Camera-type eye (tissue), 1 donor: ENCODE measurements at places on chromosomes 5 and 9. TPM values are rescaled to one million over a fixed set of nuclear protein-coding genes. Genes with fewer than 3 reads are reported as not detected.

SPATA31C2 gene
- not detected for total RNA-seq

CDC25C gene
- 3.8 TPM for total RNA-seq

NEUROG1 gene
- 5.9 TPM for total RNA-seq

TTLL11 gene
- 19.0 TPM for total RNA-seq

PCDHA1 gene
- 0.71 TPM for total RNA-seq

PCDHA12 gene
- 5.1 TPM for total RNA-seq

FRMD3 gene
- 32.1 TPM for total RNA-seq

ANGPTL2 gene
- total RNA-seq = 26.6 TPM

TRIM7 gene
- total RNA-seq = 1.1 TPM

PHYHD1 gene
- 19.4 TPM for total RNA-seq

IFNA21 gene
- total RNA-seq = not detected

ANKRD18B gene
- 3.3 TPM for total RNA-seq

INSYN2B gene
- 0.49 TPM for total RNA-seq

DMRT3 gene
- 0.22 TPM for total RNA-seq

CCNO gene
- 0.27 TPM for total RNA-seq

KIF24 gene
- total RNA-seq = 4.3 TPM

TAF11L5 gene
- not detected for total RNA-seq

C5orf52 gene
- total RNA-seq = not detected

NR4A3 gene
- total RNA-seq = 5.1 TPM

STK32A gene
- total RNA-seq = 17.7 TPM

IRX2 gene
- total RNA-seq = 11.8 TPM

PCDHA5 gene
- total RNA-seq = 2.9 TPM

GRXCR2 gene
- not detected for total RNA-seq

CCIN gene
- total RNA-seq = 0.60 TPM

WWC1 gene
- total RNA-seq = 37.3 TPM

PNPLA7 gene
- 3.0 TPM for total RNA-seq

ARL14EPL gene
- total RNA-seq = not detected

DIMT1 gene
- total RNA-seq = 20.3 TPM

NUTM2G gene
- total RNA-seq = not detected

AJM1 gene
- 2.0 TPM for total RNA-seq

PTGS1 gene
- total RNA-seq = 3.2 TPM

TESK1 gene
- 23.4 TPM for total RNA-seq

LIFR gene
- 60.8 TPM for total RNA-seq

CSF1R gene
- 22.4 TPM for total RNA-seq

OSTF1 gene
- 24.8 TPM for total RNA-seq

ZCCHC9 gene
- 25.2 TPM for total RNA-seq
